Spinal cord (tissue), 10 donors: ENCODE measurements at places on chromosomes 4 and X. TPM values are rescaled to one million over a fixed set of nuclear protein-coding genes. Genes with fewer than 3 reads are reported as not detected.

Gene SATL1
- total RNA-seq, result 1.1 TPM

Gene TEX11
- total RNA-seq, result not detected

Gene PCDH11X
- total RNA-seq, result 24.5 TPM

Gene MYL5
- 5.8 TPM for total RNA-seq

Gene CFAP99
- 0.20 TPM for total RNA-seq

Gene GPR34
- 16.1 TPM for total RNA-seq

Gene WDR17
- total RNA-seq, result 20.3 TPM

Gene ENPEP
- total RNA-seq, result 13.2 TPM

Gene CSN1S1
- not detected for total RNA-seq

Gene GLRA3
- 41.1 TPM for total RNA-seq

Gene HELQ
- total RNA-seq, result 18.2 TPM

Gene MFAP3L
- 18.2 TPM for total RNA-seq

- DNase-seq, result peak; percentile 7
Measured at GRCh38 chr4:168304744-168305459, 13.7 kb downstream of the DDX60 start.

DNA sequence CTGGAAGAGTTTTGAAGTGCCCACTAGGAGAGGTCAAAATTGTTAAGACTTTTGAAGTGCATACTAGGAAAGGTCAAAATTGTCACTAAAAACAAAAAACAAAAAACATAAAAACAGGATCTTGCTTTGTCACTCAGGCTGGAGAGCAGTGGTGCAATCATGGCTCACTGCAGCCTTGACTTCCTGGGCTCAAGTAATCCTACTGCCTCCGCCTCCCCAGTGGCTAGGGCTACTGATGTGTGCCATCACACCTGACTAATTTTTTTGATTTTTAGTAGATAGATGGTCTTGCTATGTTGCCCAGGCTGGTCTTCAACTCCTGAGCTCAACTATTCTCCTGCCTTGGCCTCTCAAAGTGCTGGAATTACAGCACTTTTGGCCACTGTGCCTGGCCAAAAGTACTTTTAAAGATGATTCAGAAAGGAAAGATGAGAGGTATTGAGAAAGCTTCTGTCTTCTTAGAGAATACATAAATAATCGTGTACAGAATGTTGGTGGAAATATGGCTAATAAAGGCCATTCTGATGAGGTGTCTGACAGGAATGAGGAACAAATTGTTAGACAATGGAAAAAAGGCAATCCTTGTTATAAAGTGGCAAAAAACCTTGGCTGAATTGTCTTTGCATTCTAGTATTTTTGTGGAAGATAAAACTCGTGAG is 43.3 kb upstream of the STX18 start:
- DNase-seq, result no peak

DNA sequence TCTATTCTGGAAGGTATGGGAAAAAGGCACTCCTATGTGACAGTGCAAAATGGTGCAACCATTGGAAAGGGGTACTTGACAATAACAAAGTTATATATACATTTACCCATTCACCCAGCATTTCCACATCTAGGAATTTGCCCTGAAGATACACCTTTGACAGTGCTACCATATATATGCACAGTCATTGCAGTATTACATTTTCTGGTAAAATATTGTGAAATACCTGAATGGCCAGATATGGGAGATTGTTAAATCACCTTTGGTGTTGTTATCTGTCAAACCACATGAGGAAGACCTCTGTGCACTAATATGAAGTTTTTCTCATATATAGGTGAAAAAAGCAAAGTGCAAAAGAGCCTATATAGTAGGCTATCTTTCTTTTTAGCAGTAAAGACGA is 53.5 kb downstream of the SMAD1 start:
- DNase-seq, result no peak

DNA sequence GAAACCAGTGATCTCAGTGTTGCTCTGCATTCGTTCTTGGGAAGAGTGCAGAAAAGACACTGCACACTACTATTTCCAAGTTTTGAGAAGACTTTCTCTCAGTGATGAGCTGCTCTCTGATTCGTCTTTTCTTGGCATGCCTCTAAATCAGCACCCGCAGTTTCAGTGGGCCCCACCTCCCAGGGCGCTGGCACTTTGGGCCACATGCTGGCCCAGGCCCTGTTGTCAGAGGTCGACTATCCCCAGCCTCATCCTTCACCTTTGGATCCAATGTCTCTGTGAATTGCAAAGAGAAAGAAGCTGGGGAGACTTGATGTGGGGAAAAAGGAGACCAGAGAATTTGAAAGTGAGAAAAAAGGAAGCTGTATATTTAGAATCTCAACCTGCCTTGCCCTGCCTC is 644.1 kb upstream of the PITX2 start:
- no peak for DNase-seq

DNA sequence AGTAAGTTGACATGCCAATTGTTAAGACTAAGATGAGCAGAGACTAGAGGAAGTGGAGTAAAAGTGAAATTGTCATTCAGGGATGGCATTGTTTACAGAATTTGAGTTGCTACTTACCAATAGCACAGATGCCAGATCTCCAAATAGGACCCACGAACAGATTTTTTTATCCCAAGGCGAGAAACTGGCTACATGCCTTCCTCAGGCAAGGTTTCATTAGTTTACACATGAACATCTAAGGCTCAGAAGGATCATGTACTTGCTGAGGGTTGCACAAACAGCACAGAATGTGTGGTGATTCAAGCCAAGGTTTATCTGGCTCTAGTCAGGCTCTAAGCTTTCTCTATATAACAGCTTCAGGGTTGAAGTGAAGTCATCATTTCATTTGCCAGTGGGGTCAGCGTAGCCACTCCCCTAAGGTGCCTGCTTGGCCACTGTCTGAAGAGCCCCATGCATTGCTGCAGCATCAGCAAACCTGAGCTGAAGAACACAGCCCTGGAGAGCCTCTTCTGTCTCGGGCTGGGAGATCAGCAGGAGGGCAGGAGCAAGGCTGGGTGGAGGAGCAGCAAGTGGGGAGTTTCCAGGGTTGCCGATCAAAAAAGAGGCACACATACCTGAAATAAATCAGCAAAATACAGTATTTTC is 193.0 kb upstream of the LCORL start:
- DNase-seq, result no peak

- DNase-seq, result no peak
Measured at GRCh38 chrX:10157543-10157942, 768 bp downstream of the CLCN4 start.

GRCh38 chr4:127917151-127917550 is 36.5 kb downstream of the PLK4 start:
- DNase-seq, result no peak

- no peak for DNase-seq
Measured at GRCh38 chr4:186770481-186771175, 47.0 kb upstream of the FAT1 start.

DNA sequence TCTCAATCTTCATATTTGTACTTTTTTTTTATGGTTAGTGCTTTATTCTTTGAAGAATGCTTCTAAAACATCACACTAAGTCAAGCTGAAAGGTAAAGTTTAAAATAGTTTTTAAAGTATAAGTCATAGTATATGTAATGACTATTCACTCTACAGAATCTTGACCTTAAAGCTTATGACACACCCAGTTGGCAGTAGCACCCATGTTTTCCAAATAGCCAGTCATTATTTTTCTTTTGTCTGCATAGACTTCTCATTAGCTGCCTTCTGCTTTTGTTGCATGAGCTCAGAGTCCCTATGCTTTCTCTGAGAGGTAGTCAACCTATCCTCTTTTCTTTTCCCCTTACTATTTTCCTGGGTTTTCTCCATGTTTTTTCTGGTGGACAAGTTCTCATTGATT is 231.5 kb downstream of the PCDH18 start:
- DNase-seq, result no peak

DNA sequence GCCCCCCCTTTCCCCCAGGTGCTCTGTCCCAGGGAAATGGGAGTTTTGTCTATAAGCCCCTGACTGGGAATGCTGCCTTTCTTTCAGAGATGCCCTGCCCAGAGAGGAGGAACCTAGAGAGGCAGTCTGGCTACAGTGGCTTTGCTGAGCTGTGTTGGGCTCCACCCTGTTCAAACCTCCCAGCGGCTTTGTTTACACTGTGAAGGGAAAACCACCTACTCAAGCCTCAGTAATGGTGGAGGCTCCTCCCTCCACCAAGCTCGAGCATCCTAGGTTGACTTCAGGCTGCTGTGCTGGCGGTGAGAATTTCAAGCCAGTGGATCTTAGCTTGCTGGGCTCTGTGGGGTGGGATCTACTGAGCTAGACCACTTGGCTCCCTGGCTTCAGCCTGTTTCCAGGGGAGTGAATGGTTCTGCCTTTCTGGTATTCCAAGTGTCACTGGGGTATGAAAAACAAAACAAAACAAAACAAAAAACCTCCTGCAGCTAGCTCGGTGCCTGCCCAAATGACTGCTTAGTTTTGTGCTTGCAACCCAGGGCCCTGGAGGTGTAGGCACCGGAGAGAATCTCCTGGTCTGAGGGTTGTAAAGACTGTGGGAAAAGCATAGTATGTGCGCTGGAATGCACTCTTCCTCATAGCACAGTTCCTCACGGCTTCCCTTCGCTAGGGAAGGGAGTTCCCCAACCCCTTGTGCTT is 41.7 kb downstream of the ITM2A start:
- no peak for DNase-seq

GRCh38 chr4:54038056-54038455 is 26.3 kb downstream of the CHIC2 start:
- DNase-seq, result no peak

GRCh38 chr4:159177265-159178150 is 74.6 kb downstream of the RAPGEF2 start:
- DNase-seq, result no peak

GRCh38 chr4:164396439-164396838 is 357.5 kb upstream of the SMIM31 start:
- no peak for DNase-seq

DNA sequence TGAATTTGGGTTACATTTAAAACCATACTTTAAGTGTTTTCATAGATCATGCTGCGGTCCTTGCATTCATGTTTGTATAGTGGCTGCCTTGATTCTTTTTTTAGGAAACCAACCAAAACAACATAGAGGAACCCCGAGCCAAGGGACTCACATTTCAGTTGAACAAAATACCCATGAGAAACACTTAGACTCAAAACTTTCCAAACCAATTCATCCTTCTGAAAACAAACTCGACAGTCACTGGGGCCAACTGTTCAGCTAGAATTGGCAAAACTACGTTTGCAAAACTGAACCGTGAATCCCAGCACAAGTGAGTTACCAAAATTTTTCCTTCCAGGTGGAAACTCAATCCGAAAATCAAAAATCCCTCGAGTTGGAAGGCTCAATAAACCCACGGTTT is 1.4 kb downstream of the ADGRA3 start:
- DNase-seq, result no peak

- DNase-seq, result no peak
Measured at GRCh38 chr4:168694667-168695066, 197.8 kb downstream of the PALLD start.

DNA sequence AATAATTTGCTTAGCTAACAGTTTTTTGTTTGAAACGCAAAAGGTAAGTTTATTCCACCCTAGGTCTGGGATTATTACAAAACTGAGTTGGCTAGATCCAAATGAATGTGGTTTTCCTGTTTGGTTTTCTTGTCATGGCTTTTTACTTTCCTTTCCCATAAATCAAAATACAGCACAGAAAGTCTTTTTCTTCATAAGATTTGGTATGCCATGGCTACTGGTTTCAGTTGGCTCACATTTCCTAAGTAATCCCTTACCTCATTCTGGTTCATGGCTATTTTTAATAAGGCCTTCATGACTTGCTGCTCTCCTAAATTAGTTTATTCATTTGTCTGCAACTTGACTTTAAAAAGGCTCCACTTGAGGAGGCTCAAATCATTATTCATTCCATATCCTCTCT is 12.9 kb upstream of the PAK3 start:
- no peak for DNase-seq

- no peak for DNase-seq
Measured at GRCh38 chr4:26958925-26959653, 98.4 kb downstream of the STIM2 start.

DNA sequence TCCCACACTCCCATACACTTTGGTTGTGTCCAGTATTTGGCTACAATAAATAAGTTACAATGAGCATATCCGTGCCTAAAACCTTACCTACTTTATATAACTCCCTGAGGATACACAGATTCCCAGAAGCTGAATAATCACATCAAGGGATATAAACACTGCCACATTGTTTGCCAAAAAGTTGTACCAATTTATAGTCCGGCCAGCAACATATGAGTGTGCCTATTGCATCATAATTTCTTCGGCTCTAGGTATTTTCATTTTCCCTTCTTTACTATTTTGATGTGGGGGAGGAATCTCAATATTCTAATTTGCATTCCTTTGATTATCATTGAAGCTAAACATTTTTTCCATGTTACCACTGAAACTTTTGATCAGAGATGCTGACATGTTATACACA is 146.4 kb downstream of the PCDH19 start:
- no peak for DNase-seq

- no peak for DNase-seq
Measured at GRCh38 chr4:123589301-123589700, 192.7 kb downstream of the SPRY1 start.

DNA sequence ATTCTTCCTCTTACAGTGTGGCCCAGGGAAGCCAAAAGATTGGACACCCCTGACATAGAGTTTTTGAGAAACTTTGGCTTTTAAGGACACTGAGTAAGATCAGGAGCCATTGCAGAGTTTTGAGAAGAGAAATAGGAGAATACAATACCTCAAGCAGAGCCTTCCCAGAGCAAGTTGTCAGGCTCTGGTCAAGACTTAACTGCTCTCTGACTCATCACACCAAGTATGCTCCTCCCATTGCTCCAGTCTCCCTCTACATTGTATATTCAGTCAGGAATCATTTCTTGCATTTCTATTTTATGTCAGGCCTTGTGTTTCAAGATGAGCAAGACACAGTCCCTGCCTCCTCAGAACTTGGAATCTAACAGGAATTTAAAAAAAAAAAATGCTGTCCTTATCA is 176.4 kb upstream of the FMR1 start:
- no peak for DNase-seq

DNA sequence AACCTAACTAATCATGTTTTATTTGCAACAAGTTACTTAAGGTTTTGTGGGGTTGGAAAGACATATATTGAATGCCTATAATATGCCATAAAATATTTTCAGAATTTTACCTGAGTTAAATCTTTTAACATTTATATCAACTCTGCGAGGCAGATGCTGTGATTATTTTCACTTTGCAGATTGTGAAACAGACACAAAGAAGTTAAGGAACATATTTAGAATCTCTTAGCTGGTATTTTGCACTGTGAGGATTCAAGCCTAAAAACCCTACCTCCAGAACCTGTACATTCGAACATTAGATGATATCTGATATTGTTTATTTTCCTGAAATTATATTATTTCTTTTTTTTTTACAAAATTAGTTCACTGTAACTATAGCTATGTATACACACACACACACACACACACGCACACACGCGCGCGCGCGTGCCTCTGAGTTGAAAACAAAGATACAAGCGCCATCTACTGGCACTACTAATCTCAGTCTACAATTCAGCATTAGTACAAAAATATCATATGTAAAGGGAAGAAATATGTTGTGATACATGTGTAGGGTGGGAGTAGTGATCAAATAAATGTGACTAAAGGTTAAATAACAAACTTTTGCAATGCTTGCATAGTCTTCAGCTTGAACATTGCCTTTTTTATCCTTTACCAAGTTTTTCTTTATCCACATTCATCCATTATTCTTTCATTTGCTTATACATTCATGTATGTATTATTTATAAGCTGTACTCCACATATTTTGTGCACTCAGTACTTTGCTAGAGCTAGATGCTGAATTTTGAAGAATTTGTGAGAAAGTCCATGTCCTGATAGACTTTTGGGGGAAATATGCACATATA is 61.5 kb downstream of the ANXA10 start:
- peak; percentile 45 for DNase-seq

GRCh38 chr4:75180790-75181776 is 248.2 kb downstream of the PARM1 start:
- DNase-seq, result no peak
